Activated CD4-positive, alpha-beta T cell treated with anti-CD3 and anti-CD28 coated beads for 36 hours (primary cell): ENCODE measurements at places on chromosomes 11 and 22.

DNA sequence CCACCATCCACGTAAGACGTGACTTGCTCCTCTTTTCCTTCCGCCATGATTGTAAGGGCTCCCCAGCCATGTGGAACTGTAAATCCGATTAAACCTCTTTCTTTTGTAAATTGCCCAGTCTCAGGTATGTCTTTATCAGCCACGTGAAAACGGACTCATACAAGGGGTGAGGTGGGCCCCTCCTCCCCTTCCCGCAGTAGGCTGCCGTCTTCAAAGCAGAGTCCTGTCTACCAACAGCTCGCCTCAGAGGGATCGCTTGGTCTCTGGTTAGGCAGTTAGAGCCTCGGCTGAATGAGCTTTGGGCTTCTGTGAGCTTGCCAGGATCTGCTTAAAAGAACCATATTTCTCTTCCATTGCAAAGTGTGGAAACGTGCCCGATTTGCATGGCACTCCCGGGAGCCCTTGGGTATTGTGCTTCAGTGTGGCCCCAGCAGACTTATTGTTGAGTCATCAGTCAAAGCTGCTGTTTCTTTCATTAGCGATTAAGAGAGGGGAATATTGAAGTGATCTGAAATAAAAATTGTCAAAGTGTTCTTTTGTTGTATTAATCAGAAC lies 338.3 kb downstream of the TBC1D22A start:
- no peak for DNase-seq

DNA sequence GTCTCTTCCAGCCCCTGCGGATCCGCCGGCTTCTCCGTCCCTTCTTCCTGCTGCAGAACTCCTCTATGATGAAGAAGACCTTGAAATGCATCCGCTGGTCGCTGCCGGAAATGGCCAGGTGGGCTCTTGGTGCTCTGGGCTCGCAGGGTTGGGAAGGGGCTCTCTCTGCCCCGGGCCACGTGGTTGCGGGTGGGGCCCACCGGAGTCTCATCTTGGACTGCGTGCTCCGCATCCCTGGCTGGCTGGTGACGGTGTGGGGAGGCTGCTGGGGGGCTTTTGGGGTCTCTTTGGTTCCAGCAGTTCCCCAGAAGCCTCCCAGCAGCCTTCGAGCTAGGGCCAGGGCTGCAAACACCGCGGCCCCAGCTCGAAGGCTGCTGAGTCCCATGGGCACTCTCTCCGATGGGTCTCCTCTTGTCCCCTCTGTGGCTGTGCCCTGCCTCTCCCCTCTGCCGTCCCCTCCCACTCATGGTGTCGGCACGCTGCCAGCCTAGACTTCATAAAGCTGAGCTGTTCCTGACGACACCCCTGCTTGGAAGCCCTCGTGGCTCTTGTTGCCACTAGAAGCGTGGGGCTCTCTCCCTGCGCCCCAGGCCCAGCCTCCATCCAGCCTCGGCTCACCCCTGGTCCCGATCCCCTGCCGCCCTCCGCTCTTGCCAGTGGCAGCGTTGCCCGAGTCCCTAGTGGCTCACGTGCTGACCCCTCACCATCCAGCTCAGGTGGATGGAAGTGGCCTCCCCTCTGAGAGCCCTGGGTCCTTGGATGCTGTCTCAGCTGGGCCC lies 14.3 kb downstream of the TPCN2 start:
- no peak for DNase-seq

DNA sequence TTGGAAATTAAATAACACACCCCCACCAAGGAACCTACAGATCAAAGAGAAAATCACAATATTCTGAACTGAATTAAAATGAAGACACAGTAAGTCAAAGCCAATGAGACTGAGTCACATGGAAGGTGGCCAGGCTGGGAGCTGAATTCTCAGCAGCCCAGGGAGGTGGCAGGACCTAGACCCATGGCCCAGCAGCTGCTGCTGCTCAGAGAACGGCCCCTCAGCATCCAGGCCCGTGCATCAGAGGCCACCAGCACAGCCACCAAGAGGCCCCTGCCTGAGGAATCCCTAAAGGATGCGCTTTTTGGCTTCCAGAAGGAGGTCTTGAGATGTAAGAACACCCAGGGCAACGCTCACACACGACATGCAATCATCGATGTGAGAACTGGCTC lies 35.0 kb downstream of the TBX1 start:
- DNase-seq, result no peak

DNA sequence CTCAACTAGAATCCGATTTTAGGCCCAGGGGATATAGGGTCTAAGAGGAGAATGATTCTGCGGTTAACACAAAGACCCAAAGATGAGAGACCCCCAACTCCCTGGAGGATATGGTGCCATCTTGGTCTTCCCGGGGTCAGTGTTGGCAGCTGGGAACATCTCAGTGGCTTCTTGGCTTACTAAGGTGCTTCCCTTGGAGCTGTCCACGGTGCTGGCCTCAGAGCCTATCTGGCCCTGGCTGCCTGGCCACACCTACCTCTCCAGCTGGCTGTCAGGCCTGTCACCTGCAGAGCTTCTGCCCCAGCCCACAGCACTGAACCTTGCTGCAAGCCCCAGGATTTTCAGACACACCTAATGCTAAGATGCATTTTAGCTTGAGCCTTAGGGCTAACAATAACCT lies 70.7 kb upstream of the THY1 start:
- DNase-seq, result peak; percentile 45

DNA sequence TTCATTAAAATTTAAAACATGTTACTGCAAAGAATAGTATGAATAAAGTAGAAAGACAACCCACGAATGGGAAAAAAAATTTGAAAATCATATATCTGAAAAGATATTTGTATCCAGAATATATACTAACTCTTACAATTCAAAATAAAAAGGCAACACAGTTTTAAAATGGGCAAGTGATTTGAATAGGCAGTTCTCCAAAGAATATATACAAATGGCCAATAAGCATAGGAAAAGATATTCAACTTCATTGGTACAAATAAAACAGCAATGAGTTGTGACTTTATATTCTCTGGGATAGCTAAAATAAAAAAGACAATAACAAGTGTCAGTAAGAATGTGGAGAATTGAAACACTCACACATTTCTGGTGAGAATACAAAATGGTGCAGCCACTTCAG lies 41.6 kb upstream of the FAM181B start:
- DNase-seq, result no peak

GRCh38 chr11:369336-370018 lies at the start of gene B4GALNT4:
B4GALNT4 (plus strand) TSS chr11:369499; CDS start chr11:369804, 305 bp downstream.
- peak; percentile 47 for DNase-seq

DNA sequence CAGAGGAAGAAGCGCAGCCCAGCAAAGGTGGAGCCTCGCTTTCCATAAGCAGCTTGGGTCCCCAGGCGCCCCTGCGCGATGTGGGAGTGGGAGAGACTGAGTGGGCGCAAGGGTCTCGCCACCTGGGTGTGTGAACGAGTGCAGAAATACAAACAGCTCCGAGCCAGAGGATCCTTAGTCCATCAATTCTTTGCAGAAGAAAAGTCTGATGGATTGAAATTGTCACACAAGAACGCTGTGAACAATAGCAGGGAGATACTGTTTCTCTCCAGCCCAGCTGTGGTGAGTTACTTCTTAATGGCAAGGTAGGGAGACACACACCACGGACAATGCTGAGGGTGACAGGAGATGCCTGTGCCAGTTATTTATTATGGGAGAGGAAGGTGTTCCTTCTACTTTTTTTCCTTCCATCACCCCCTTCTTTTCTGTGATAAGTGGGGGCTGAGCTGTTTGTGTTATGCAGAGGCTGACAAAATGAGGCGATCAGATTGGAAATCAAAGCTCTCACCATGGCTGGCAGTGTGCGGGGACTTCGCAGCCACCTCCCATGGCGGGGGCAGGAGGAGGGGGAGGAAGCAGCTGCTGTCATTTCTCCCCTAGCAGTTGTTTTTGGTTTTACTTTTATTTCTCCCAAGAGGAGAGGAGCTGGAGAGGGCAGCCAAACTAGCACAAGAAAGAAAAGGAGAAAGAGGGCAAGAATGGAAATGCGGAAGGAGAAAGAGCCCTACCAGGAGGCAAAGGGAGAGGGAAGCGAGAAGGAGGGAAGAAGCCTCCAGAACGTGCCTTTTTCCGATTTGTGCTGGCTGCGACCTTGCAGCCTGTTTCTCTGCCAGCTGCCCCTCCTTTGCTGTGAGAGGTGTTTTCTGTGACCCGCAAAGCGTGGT lies 755.8 kb downstream of the NTM start:
- peak; percentile 22 for DNase-seq

DNA sequence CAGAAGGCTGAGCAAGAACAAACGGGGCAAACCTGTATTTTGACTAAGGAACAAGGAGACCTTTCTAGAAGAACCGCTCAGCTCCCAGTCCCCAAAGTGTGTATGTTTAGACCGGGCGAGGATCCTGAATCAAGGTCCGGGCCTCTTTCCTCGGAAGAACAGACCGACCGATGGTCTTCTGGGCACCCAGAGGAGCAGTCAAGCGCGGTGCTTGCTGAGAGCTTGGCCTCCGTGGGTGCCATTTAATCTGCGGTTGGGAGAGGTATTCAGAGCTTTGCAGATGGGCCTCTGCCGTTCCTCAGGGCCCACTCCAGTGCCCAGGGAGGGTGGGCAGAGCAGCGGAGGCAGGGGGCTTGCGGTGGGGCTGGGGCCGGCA lies 26.5 kb upstream of the ATXN10 start:
- DNase-seq, result no peak

DNA sequence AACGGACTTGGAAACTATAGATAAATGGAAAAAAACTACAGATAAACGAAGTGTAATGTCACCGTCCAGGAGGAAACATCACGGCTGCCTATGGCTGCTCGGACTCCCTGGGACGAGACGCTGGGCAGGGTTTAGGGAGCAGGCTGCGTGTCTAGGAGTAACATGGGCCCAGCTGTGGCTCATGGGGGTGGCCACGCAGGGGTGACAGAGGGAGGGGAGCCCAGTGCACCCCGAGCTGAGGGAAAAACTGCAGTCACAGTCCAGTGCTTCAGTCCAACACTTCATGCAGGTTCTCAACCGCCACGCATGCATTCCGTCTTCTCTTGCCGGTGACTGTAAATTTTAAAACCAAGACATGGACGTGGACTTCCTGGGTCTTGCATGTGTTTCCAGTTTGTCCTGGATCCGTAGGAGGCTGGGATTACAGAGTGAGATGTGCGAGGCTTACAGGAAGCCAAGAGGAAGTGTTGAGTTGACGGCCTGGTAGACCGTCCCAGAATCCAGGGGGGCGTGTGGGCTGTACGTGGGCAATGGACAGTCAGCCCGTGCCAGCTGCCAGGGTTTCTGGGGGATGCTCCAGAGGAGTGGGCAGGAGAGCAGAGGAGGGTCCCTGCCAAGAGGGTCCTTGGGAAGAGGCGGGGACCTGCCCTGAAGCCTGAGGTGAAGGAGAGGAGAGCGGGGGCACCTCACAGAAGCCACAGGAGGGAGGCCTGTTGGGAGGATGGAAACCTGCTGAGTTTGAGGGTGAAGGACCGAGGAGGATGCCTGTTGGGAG lies 691.4 kb downstream of the BRD1 start:
- no peak for DNase-seq

- no peak for DNase-seq
Measured at GRCh38 chr22:20580179-20580578, 72.8 kb downstream of the MED15 start.

DNA sequence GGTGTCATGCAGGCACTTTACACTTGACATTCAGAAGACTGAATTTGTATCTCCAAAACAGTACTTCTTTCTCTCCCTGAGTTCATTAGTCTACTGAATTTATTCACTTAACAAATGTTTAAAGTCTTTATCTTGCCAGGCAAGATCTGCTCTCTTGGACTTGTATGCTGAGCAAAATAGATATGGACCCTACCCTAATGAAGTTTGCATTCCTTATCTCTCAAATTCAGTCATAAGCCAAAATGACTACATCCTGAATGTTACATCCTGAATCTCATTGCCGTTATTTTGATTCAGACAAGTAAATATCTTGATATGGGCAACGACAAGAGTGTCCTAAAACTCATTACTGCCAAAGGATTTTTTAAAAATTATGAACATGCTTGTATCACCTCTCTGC lies 29.7 kb downstream of the FAR1 start:
- no peak for DNase-seq

- peak; percentile 16 for DNase-seq
Measured at GRCh38 chr11:116928102-116928777, 90.8 kb upstream of the APOA1 start.

GRCh38 chr11:69459848-69460539 lies 21.5 kb upstream of the LINC01488 start:
- DNase-seq, result no peak

GRCh38 chr22:49827853-49828598 lies at the start of gene BRD1:
BRD1 (minus strand) TSS chr22:49827873; CDS start chr22:49824317, 3,556 bp downstream.
- DNase-seq, result peak; percentile 73

DNA sequence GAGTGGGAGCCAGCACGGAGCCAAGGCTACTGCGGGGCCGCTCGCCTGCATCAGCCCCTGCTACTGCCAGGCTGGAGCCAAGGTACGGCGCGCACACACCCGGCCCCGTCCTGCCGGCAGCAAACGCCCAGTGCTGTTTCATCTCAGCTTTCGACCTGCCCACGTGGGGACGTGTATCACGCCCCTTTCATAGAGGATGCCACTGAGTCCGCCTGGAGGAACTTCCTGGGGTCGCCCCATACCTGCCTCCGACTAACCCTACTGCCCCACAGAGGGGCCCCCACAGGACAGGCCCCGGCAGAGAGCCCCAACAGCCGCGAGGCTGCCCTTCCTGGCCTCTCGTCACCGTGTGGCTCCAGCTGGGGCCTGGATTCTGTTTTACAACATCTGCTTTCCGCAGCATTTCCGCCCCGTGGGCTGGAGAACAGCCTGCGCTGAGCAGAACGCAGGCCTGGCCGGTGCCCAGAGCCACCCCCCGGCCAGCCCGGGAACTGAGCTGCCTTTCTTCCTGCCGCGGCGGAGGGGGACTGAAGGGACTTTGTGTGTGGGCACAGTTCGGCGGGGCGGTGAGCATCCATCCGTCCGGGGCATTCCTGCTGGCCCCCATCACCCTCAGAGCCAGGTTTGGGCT lies 22.9 kb upstream of the ARHGAP8 start:
- DNase-seq, result peak; percentile 28

- DNase-seq, result no peak
Measured at GRCh38 chr11:36453678-36454077, 56.4 kb downstream of the TRAF6 start.

GRCh38 chr11:27013781-27014361 lies 20.0 kb downstream of the FIBIN start:
- no peak for DNase-seq

DNA sequence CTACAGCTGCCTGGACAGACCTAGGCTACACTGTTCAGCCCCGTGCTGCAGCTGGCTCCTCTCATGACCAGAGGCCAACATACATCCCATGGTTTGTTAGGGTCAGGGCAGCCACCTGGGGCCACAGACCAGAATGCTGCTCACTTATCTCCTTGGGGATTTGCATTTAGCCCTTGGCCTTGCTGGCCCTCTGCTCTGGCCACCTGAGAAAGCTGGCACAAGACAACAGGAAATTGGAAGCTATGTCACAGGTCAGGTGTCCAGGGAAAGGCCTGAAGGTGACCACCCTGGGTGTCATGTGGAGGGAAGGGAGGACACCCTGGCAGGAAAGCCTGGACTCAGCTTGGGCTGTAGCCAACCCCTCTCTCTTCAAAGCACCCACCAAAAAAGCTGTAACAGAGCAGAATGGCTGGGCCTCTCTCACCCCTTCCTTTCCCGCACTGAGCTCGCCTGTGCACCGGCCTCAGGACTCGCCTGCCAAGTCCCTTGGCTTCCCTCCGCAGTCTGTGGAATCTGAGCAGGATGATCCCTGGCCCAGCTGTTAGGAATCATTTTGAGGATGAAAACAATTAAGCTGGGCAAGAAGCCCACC lies 86.3 kb downstream of the SNX19 start:
- no peak for DNase-seq

- no peak for DNase-seq
Measured at GRCh38 chr11:131666617-131667016, 296.2 kb downstream of the NTM start.

GRCh38 chr11:58531865-58532341 lies 24.0 kb upstream of the OR5B21 start:
- DNase-seq, result no peak

- DNase-seq, result no peak
Measured at GRCh38 chr11:119337581-119338317, 2.9 kb downstream of the C1QTNF5 start.
